Umbilical cord (tissue), 2 donors: ENCODE measurements at places on chromosomes 4 and X. TPM values are rescaled to one million over a fixed set of nuclear protein-coding genes. Genes with fewer than 3 reads are reported as not detected.
A peak's percentile ranks its signal among the peaks of the same experiment; 100 is the strongest.

UGT2B10 gene
- 0.96 TPM for total RNA-seq

NUDT10 gene
- 4.1 TPM for total RNA-seq

DACH2 gene
- 4.8 TPM for total RNA-seq

GRIA3 gene
- total RNA-seq: 7.9 TPM

GRCh38 chr4:2785613-2786012, 7.3 kb upstream of the SH3BP2 start:
- DNase-seq: no peak

GRCh38 chr4:109179061-109179460, 123.4 kb downstream of the COL25A1 start:
- no peak for DNase-seq

- DNase-seq: no peak
Measured at GRCh38 chr4:32574803-32575202, 1854.6 kb downstream of the PCDH7 start.

GRCh38 chr4:158176108-158176507, 3.3 kb upstream of the GASK1B start:
- DNase-seq: no peak

DNA sequence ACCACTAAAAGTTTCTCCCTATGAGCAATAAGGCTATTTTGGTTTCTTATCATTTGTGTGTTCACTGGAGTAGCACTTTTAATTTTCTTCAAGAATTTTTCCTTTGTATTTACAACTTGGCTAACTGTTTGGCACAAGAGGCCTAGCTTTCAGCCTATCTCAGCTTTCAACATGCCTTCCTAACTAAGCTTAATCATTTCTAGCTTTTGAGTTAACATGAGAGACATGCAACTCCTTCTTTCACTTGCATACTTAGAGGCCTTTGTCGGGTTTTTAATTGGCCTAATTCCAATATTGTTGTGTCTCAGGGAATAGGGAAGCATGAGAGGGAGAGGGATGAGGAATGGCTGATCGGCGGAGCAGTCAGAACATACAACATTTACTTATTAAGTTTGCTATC, 349.8 kb downstream of the OPHN1 start:
- no peak for DNase-seq

GRCh38 chr4:122218762-122219161, 66.6 kb downstream of the BLTP1 start:
- DNase-seq: peak; percentile 8
